ENCODE measurements at places on chromosomes 2 and 18.

- peak; percentile 25 for DNase-seq
These were observed 28.0 kb upstream of the SMIM21 start for GRCh38 chr18:75455249-75456198.

- DNase-seq, result no peak
These were observed 2.6 kb upstream of the HTR2B start for GRCh38 chr2:231127480-231127879.

GRCh38 chr2:71477231-71477691, 23.9 kb downstream of the DYSF start:
- DNase-seq, result no peak

GRCh38 chr2:203673933-203674332, 32.5 kb upstream of the CD28 start:
- peak; percentile 68 for DNase-seq

GRCh38 chr2:232269867-232270266, 108.7 kb upstream of the ALPP start:
- DNase-seq, result no peak

DNA sequence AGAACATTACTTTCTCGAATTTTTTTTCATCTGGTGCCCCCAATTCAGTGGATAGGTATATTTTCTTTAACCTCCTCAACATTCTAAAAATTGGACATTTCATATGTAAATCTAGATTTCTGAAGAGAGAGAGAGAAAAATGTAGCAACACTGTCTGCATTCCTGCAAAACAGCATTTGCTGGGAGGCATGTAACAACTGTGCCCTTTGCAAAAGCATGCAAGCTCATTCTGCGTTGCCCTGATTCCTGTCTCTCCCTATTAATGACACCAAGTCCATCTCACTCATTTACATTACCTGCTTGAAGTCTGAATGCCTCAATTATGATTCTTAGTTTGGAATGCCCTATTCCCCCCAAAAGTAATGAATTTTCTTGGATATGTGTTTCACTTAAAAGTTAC, 79.8 kb upstream of the BARD1 start:
- DNase-seq, result no peak

- DNase-seq, result no peak
These were observed 25.6 kb upstream of the WIPF1 start for GRCh38 chr2:174623106-174623637.

GRCh38 chr2:199940373-199940772, 14.9 kb downstream of the TYW5 start:
- DNase-seq, result peak; percentile 34

DNA sequence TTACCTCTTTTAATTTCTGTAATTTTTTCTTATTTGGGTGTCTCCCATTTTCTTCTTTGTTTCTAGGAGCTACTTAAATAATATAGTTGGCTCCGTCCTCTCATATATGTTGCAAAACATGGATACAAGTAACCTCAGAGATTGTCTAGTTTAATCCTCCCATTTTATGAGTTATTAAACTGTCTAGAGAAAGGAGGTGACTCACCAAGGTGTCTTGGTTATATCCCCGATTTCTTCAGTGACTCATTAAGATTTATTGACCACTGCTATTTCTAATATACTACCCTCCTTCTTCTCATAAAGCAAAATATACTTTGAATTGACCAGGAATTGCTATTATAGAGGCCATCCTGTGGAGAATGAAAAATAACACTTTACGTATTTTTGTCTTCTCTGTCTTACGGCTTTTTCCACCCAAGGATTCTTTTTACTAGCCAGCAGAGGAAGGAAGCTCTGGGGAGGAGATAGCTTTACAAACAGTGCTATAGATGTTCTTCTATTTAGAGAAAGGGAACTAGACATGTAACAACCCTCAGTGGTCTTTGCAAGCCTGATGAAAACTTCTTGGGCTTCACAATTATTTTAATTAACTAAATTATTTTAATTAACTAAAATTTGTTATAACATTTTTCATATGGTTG, 300.4 kb upstream of the TNP1 start:
- no peak for DNase-seq

DNA sequence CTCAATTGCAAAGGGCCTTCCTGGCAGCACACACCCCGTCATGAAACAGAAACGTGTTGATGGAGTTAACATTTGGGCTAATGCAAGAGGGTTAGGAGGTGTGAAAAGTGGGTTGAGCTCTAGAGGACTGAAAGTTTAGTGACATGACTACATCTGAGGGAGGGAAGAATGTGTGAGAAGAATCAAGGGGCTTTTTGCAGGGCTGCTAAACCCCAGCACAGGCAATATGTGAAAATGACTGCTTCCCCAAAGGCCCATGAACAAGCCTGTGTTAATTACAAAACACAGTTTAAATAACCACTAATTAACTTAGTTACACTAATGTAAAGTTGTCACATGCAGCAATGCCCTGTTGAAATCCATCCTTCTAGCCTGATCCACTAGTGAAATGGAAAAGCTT, 63.4 kb upstream of the PEX13 start:
- no peak for DNase-seq

DNA sequence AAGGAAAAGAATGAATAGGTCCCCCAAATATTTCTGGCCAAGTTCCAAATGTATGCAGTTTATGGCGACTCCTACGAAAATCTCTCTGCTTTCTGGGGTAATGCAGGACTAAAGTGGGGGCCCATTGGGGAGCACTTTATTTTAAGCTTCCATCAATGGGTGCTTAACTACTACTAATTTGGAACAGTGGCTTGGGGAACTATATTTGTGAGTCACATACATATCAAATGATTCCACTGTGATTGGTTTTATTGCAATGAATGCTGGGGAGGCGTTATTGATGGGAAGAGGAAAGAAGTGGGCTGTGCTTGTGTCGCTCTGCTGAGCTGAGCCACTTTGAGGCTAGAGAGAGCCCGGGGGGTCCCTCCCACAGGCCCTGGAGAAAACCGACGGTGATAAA, 560.4 kb upstream of the SALL3 start:
- DNase-seq, result no peak

- DNase-seq, result no peak
These were observed 14.3 kb upstream of the ODC1 start for GRCh38 chr2:10462178-10463083.

GRCh38 chr2:127067620-127068350, 39.2 kb downstream of the BIN1 start:
- peak; percentile 78 for DNase-seq

Measured in cardiac fibroblast (primary cell).